ENCODE measurements at places on chromosomes 5 and 9.

DNA sequence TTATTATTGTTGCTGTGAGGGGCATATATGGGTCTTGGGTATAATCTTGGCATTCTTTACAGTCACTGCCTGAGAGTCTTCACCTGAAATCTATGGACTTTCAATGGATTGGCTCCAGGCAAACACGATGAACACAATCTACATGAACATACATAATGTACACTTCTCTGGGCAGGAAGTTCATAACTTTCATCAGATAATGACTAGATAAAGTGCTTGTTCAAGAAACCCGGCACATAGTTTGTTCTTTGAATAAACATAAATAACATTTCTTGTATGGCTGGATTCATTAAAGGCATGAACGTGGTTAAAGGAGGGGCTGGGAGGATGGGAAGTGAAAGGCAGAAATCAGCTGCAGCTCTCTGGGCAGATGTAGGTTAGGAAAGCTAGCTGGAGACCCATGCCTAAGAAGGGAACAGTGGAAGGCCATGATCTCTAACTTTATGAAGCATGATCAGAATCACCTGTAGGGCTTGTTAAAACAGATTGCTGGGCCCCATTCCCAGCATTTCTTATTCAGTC is 306.9 kb upstream of the EFNA5 start:
- DNase-seq, result no peak

GRCh38 chr9:7756088-7756487 is 43.5 kb downstream of the DMAC1 start:
- no peak for DNase-seq

- no peak for DNase-seq
Observed at GRCh38 chr5:72654231-72654630, 147.0 kb upstream of the ZNF366 start.

- DNase-seq, result no peak
Observed at GRCh38 chr5:159230657-159231056, 21.3 kb upstream of the RNF145 start.

DNA sequence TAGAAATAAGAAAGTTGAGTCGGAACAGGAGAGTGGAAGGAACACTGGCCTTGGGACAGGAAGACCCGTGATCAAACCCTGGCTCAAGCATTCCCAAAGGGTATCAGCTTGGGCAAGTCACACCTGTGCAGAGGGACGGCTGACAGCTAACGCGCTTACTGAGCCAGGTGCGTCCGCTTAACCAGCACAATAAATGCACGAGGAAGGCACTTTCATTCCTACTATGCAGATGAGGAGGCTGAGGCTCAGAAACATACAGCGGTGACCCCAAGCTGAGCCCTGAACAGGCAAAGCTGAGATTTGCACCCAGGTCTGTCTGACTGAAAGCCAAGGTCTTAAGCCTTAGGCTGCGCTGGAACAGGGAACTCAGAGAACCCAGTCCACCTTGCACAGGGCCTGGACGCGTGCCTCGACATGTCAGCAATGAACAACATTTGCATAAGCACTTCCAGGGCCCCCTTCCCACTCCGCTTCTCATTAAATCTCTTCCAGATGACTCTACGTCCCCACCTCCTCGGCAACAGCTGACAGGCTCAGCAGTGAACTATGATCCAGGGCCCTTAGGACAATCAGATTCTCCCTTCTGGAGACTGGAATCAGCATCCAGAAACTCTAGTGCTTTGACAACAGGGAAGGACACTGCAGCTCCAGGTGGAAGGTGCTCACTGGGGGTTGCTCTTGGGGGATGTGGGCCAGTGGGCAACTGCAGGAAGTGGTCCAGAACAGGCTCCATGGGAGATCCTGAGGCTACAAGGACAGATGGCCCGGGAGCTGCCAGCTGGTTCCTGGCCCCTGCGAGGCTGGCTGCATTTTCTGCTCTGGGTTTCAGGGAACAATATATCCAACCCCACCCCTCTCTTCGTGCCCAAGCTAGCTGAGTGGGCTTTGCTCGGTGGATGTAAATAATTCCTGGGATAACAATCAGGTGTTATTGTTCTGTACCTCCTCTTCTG is 35.2 kb downstream of the SH3PXD2B start:
- no peak for DNase-seq
